Fibroblast of pulmonary artery (primary cell): ENCODE measurements at places on chromosomes 13 and 19.

- peak; percentile 28 for DNase-seq
These were observed 630 bp downstream of the RNF126 start for GRCh38 chr19:662207-662961.

DNA sequence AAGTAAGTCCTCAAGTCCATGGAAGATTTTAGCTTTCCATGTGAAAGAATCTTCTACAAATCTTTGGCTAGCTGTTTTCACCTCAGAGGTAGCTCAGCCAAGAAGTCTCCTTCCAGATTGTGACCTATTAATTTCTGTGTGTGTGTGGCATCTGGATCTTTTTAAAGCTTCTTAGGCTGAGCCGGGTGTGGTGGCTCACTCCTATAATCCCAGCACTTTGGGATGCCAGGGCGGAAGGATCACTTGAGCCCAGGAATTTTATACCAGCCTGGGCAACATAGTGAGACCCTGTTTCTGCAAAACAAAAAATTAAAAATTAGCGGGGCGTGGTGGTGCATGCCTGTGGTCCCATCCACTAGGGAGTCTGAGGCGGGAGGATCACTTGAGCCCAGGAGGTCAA lies 13.4 kb upstream of the SLC44A2 start:
- no peak for DNase-seq

GRCh38 chr19:5968431-5969373 lies 9.2 kb downstream of the RANBP3 start:
- DNase-seq, result no peak

DNA sequence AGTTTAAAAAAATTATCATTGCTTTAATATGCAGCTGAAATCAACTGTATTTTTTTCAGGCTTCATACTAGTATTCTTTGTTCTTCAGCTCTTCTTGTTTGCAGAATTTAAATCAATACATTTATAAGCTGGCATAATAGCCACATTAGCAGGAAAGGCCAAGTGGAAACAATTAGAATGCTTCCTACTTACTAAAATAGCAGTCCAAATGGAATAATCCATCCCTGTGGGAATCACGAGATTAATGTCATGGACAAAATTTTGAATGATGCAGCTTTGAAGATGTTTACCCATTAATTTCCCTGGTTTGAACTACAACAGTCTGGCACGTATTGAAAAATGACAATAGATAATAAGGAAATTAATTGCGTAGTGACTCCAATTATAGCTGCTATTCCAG lies 2650.8 kb downstream of the PCDH9 start:
- DNase-seq, result no peak

DNA sequence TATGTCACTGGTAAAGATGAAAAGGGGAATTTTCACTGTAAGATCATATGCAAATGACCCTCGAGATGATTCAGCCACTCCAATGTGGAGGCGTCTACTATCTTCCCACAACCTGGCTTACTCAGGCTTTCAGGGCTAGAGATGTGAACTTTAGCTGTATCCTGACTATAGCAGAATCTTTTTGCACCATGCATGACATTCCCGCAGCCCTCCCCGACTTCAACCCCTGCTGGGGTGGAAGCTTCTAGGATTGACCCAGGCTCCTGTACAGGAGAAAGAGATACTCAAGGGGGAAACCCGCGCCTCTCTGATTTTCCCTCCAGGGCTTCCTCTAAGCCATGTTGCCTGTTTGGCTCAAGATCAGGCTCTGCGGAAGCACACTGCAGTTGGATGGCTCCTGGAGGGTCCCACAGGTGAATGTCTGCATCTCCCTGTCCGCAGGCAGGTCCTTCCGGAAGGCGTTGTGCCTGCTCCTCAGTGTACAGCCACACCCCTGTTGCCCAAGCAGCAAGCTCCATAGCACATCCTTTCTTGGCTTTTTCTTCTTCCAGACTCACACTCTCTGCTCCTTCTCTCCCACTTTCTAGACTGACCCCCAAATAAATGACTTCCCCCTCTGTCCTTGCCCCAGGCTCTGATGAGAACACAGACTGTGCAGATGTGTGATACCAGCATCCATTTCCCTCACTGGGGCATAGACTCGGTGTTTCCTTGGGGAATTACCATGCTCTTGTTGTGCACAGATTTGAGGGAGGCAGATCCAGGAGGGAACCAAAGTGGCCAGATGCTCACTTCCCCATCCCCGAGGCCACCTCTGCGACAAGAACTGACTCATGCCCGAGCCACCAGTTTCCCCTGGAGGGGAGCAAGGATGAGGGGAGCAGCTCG lies 29.1 kb upstream of the POP4 start:
- peak; percentile 17 for DNase-seq
